Hippocampal formation (tissue), 2 donors: ENCODE measurements at places on chromosomes 6 and 20.

DNA sequence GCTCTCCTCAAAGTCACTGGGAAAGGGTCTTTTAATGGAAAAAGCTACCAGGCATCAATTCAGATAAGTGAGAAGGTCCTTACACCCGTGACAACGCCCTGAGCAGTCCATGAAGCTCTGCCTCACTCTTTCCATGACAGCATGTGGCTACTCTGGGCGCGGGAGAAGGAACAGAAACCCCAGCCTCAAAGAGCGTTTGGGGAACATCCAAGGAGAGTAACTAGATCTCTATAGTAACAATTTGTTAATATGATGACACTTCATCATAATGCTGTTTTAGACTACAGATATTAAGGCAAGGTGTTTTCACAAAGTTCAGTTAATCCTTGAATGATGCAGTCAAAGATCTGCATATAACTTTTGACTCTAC is 55.2 kb downstream of the KIF6 start:
- DNase-seq, result no peak

DNA sequence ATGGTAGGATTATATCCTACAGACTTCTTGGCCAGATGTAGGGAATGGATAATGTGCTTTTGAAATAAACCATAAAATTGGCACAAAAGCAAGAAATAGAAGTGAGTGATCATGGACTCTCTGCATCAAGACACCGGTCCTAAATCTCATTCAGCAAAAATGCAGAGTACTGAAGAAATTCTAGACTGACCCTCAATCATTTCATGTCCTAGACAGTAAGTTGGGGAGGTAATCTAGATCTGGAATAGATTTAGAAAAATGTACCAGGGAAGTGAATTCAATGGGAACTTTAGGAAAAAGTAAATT is 69.7 kb upstream of the ADTRP start:
- no peak for DNase-seq

GRCh38 chr20:24702501-24703283 is 233.3 kb downstream of the SYNDIG1 start:
- no peak for DNase-seq

- no peak for DNase-seq
Measured at GRCh38 chr20:37316116-37316774, 26.8 kb downstream of the MANBAL start.

GRCh38 chr6:137309078-137309762 is 90.0 kb upstream of the IFNGR1 start:
- peak; percentile 37 for DNase-seq

DNA sequence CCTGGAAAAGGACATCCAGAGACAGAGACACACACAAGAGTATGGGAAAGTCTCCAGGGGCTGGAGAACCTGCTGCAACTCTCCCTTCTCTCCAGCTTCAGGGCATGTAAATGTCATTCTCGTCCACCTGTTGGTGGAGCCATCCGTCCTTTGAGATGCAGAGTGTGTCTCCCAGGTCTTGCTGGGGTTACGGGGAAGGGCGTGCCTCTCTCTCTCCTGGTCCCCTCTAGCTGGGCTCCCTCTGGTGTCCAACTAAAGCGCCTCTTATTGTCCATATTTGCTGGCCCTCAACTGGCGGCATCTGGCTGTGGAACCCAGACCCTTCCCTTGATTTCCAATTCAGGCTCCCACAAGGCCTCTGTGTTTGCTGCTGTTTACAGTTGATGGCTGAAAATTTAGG is 244.1 kb downstream of the BMP7 start:
- DNase-seq, result no peak

GRCh38 chr6:41200901-41201763 is at the start of gene TREML2:
Gene TREML2, minus strand, starts transcription at chr6:41201149. Its CDS starts 141 bp downstream, at chr6:41201008.
- no peak for DNase-seq

DNA sequence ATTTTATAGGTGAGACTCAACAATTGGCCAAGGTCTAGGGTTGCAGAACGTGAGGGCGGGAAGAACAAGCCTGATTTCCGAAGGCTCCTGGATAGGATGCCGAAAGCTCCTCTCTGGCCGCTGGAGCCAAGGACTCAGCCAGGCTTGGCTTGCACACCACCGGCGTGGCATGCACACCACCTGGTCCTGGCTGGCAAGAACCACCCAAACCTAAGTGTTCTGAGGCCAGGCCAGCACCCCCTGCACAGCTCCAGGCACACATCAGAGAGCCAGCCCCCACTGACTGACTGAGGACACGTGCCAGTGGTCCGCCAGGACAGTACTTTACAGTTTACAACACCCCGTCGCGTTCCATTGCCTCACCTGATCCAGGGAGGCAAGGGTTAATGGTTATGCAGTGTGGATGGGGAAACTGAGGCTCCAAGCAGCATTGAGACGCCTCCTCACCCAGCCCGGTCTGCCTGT is 414 bp downstream of the TGM2 start:
- no peak for DNase-seq

- DNase-seq, result no peak
Measured at GRCh38 chr6:95364016-95364604, 213.2 kb upstream of the MANEA start.

DNA sequence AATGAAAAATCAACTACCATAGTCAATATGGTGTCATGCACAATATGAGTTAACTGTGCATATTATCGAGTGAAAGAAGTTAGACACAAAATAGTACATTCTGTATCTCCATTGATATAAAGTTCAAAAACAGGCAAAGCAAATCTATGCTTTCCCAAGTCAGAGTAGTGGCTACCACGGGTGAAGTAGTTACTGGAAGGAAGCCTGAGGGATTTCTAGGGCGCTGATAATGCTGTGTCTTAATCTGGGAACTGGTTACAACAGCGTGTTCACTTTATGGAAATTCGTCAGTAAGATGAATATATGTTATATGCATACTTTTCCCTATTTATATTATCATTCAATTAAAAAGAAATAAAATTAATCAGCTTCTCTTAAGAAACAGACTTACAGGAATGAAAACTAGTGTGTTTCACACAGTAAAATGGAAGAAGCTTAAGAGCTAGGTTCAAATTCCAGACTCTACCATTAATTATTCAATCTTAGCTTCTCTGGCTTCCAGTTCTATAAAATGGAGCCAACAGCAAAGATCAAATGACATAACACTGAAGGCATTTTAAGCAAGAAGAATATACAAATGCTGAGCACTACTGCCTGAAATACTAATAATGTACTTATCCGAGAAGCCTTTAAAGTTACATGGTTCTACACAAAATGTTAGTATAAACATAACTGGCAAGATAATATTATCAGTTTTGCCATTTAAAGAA is 19.2 kb downstream of the BACH2 start:
- no peak for DNase-seq

DNA sequence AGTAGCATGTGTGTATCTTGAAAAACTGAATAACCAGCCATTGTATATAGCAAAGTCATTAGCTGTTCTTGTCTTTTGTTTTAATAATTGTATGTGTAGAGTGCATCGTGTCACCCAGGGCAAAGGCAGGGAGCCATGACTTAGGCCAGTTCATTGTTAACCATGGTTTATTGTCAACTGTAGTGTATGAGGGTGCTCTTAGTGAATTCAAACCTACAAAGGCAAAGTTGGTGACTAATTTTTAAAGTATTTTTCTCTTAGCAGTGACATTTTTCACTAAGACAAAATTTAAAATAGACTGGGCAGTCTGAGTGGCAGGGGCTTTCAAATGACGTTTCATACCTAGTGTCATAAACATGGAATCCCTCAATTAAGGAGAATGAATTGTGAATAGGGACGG is 79.0 kb downstream of the TULP4 start:
- DNase-seq, result no peak

DNA sequence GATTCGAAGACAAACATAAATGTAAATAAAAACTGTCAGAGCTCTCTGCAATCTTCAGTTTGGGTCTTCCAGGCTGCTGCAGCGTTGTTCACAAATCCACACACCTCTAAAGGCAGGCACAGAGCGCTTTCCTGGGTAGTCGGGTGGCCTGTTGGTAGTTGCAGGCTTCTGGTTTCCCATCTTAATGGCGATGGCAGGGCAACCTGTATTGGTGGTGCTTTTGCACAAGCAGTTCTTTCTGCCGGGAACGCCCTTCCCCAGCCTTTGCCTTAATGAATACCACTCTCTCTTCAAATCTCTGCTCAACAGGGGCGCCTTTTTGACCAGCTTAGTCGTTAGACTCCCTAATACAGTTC is 723 bp upstream of the IFT52 start:
- no peak for DNase-seq

DNA sequence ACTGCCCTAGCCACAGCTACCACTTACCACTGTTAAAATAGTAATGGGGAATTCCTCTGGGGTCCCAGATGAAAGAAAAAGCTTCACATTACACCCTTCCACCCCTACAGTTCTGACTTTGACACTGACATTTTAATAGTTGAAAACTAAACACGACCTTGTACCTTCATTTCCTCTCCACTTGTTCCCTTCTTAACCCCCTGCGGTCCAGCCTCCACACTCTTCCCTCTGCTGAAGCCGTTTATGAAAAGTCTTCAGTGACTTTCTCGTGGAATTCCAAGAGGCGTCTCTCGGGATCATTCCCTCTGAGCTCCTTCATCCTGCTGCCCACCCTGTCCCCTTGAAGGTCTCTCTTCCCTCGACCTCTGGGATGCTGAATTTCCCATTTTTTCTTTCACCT is 36.6 kb upstream of the TIAM2 start:
- DNase-seq, result no peak

DNA sequence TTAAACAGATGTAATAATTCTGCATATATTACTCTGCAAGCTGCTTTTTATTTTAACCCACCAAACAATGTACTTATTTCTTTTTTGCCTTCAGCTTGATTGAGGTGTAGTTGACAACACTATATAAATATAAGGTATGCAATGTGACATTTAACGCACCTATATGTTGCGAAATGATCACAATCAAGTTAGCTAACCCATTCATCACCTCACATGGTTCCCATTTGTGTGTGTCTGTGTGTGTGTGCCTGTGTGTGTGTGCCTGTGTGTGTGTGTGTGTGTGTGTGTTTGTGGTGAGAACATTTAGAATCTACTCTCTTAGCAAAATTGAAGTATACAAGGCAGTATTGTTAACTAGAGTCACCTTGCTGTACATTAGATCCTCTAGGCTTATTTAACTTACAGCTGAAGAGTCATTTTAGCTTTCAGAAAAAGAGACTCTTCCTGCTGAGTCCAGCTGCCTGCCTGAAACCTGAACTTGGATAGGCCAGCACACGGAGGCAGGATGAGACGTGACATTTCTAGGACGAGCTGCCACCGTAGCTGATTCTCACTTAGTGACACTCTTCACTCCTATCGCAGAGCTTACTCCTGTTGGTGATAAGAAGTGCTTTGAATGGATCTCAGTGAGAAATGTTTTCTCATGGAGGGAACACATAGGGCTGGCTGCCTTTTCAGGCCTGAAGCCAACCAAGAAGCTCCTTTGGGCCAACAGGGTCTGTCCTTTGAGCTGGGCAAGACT is 126.5 kb upstream of the RIPOR2 start:
- no peak for DNase-seq

GRCh38 chr20:51583499-51583898 is 41.0 kb upstream of the NFATC2 start:
- DNase-seq, result no peak

GRCh38 chr20:50330504-50331313 is 140.1 kb downstream of the CEBPB start:
- DNase-seq, result no peak
